ENCODE measurements at places on chromosomes 11 and 22.

- DNase-seq, result peak; percentile 77
These were observed at the start of gene MICAL2 for GRCh38 chr11:12110201-12110713. TSS of gene MICAL2 (plus strand) at chr11:12110590. CDS start at chr11:12162156, 51,566 bp downstream.

DNA sequence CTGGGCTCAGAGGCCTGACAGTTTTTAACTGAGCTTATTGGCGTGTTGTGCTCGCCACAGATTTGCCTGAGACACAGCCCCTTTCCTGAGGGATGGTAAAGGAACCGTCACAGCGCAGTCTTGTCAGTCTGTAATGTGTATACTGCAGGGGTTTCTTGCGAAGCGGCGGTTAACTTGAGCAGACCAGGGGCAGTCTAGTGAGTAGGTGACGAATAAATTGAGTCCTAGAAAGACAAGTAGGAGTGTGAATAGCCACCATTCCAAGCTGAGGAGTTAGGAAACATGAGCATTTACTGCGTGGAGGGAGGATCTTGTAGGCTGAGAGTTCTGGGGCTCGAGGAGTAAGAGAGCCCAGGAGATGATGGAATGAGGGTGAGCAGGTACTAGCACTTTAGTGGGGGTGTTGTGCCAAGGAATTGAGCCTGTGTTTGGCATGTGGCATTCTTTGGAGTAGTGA lies 1.4 kb downstream of the MED15 start:
- DNase-seq, result no peak

DNA sequence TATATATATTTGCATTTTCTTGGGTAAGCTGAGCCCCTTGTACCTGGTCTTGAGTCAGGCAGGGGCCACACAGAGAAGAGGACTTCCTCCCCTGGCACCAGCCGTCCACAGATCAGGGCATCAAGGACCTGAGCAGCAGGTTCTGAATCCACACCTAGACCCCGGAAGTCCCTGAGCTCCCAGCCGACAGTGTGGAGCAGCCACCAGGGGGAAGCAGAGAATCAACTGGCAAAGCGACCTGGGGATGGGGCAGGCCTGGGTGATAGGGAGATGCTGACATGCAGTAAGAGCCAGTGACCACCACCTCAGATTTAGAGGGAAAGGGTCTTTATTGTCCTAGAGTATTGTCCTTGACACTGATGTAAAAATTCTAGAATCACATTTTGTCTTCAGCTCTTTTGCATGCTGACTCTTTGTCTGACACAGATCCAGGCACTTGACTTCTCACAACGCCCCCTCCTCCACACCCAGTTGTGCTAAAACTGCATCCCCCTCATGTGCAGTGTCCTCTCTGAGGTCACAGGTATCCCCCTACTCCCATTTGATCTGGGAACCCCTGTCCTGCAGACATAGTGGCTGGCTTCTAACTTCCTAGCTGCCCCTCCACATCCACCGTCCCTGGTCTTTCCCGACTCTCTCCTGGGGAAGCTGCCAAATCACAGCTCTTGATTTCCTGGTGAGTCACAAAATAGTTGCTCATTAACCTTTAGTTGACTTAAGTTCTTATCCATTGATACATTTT lies 109.3 kb downstream of the GGTLC2 start:
- peak; percentile 6 for DNase-seq

GRCh38 chr11:8747173-8747572 lies 64.6 kb downstream of the RPL27A start:
- no peak for DNase-seq

GRCh38 chr11:8285796-8286195 lies 22.1 kb upstream of the LMO1 start:
- no peak for DNase-seq

- DNase-seq, result peak; percentile 87
These were observed at the start of gene CUL5 for GRCh38 chr11:108008656-108009496. TSS of gene CUL5 (plus strand) at chr11:108008898. CDS start at chr11:108009349, 451 bp downstream.

GRCh38 chr11:48013269-48013901 lies 33.0 kb downstream of the PTPRJ start:
- DNase-seq, result peak; percentile 53

GRCh38 chr11:17428925-17429324 lies 40.5 kb upstream of the KCNJ11 start:
- no peak for DNase-seq

- no peak for DNase-seq
These were observed 1.9 kb downstream of the SAC3D1 start for GRCh38 chr11:65042891-65043290.

- no peak for DNase-seq
These were observed 54.7 kb upstream of the CSNK2A3 start for GRCh38 chr11:11407763-11408084.

- DNase-seq, result no peak
These were observed 136.0 kb downstream of the CACNA1I start for GRCh38 chr22:39706376-39707140.

- no peak for DNase-seq
These were observed 1044.4 kb downstream of the TBC1D22A start for GRCh38 chr22:47806894-47807293.

- DNase-seq, result no peak
These were observed 30.9 kb downstream of the INSC start for GRCh38 chr11:15145615-15146014.

- DNase-seq, result peak; percentile 23
These were observed 292.7 kb downstream of the ETS1 start for GRCh38 chr11:128294671-128295050.
